ENCODE measurements at places on chromosomes 13 and 19.

GRCh38 chr13:109309625-109310363, 476.6 kb downstream of the IRS2 start:
- no peak for DNase-seq

GRCh38 chr19:48819366-48819816, 8.6 kb upstream of the BCAT2 start:
- DNase-seq, result peak; percentile 95

DNA sequence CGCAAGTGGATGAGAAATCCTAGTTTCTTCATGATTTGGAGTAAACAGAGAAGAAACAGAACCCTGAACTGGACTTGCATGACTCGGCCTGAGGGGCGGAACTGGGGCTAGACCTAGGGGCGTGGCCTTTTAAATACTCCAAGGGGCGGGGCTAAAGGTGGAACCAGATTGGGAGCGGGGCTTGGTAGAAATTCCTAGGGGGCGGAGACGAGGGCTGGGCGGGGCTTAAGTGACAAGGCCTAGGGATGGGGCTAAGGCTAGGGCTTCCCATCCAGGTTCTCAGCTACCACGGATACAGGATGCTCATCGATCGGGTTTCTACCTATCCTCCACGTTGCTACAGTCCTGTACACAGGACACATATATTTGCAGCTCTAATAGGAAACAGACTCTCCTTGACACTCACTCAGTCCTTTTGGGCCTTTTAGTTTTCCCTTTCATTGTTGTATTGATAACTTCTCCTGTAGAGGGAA, 372 bp upstream of the ZNF699 start:
- peak; percentile 93 for DNase-seq

- DNase-seq, result no peak
Observed at GRCh38 chr19:47130120-47130588, 481 bp upstream of the SAE1 start.

DNA sequence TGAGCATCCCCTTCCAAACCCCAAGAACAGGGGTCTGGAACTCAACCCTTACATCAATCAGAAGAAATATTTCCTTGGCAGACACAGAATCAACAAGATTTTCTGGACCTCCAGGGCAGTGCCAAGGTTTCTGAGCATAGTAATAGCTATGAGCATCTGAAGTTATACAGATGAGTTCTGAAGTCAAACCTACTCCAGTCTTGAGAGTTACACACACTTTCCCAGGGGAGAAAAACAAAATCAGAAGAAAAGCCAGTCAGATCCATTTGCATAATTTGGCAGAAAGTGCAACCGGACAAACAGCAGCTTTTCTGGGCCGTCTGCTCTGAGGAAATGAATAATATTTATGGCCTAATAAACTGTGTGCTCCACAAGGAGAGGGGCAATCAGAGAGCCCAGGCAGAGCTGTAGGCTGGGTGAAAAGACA, 93.1 kb downstream of the KL start:
- no peak for DNase-seq

- no peak for DNase-seq
Observed at GRCh38 chr13:73531014-73531413, 472.2 kb downstream of the KLF5 start.

DNA sequence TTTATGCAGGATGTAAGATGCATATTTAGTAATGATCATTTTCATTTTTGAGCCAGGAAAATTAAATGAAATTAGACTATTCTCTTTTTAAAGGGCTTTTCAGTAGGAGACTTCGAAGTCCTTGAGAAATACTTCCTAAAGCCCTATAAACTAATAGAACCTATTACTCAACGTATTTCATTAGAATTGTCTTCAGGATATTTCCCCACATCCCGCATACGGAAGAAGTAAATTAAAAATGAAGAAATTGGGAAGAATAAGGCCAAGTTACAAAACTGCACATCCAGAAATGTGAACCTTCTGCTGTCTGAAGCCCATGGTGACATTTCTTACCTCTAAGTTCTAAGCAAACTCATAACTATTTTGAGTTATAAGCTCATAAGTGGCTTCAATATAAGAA, 66.5 kb downstream of the RXFP2 start:
- no peak for DNase-seq

- DNase-seq, result no peak
Observed at GRCh38 chr13:19586904-19587634, 25.7 kb upstream of the TPTE2 start.

GRCh38 chr19:39080431-39080830, 3.7 kb upstream of the ACP7 start:
- no peak for DNase-seq

GRCh38 chr13:48682436-48682835, 28.7 kb downstream of the CYSLTR2 start:
- DNase-seq, result no peak

GRCh38 chr13:113369189-113369588, 5.3 kb upstream of the GRTP1 start:
- DNase-seq, result no peak

DNA sequence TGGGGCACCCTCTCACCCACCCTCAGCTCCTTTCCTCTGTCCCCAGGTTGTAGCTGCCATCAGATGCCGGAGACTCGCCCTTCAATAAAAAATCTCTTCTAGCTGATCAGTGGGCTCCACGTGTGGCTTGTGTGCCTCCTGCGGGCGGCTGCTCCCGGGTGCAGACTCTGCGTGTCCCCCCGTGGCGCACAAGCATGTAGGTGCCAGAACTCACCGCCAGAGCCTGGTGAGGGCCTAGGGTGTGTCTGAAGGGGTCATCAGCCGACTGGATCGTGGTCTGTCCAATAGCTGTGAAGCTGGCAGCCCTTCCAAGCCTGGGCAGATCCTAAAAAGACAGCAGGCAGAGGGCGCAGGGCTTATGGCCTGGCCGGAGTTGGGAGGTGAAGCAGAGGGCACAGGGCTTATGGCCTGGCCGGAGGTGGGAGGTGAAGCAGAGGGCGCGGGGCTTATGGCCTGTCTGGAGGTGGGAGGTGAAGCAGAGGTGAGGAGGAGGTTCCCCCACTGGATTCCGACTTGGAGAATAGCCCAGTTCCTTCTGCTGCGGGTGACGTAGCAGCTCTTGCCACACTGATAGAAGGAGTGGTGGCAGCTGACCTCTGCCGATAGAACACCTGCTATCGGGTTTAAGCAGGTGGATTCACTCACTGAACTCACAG, 11.7 kb downstream of the NOP53 start:
- no peak for DNase-seq

- DNase-seq, result peak; percentile 87
Observed at GRCh38 chr19:53467485-53468262, at the start of gene ZNF813. Gene ZNF813 (plus strand): TSS chr19:53467733. CDS start chr19:53483823, 16,090 bp downstream.

- no peak for DNase-seq
Observed at GRCh38 chr13:73825143-73825542, 309.1 kb downstream of the KLF12 start.

GRCh38 chr13:21694831-21695230, 24.0 kb downstream of the FGF9 start:
- DNase-seq, result no peak

- no peak for DNase-seq
Observed at GRCh38 chr19:2477141-2477710, 1.3 kb downstream of the GADD45B start.

DNA sequence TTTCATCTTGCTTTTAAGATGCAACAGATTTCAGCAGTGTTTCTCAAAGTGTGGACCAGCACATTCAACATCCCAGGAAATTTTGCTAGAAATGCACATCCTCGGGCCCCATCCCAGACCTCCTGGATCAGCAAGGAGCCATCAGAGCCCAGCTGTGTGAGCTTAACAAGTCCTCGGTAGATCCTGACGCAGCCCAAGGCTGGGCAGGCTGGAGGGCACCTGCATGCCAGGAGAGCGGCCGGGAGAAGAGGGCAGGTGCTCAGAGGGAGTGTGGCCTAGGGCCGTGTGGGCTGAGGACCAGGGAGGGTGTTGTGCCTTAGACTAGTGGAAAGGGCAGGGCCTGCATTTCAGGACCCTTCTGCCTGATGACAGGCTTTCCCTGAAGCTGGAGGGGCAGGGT, 2.2 kb upstream of the MCF2L start:
- no peak for DNase-seq

- no peak for DNase-seq
Observed at GRCh38 chr19:13841086-13841961, 35.6 kb upstream of the NANOS3 start.

- no peak for DNase-seq
Observed at GRCh38 chr19:43584484-43584883, 8.9 kb downstream of the PINLYP start.

- peak; percentile 81 for DNase-seq
Observed at GRCh38 chr13:65597839-65598818, 1632.0 kb downstream of the PCDH9 start.

DNA sequence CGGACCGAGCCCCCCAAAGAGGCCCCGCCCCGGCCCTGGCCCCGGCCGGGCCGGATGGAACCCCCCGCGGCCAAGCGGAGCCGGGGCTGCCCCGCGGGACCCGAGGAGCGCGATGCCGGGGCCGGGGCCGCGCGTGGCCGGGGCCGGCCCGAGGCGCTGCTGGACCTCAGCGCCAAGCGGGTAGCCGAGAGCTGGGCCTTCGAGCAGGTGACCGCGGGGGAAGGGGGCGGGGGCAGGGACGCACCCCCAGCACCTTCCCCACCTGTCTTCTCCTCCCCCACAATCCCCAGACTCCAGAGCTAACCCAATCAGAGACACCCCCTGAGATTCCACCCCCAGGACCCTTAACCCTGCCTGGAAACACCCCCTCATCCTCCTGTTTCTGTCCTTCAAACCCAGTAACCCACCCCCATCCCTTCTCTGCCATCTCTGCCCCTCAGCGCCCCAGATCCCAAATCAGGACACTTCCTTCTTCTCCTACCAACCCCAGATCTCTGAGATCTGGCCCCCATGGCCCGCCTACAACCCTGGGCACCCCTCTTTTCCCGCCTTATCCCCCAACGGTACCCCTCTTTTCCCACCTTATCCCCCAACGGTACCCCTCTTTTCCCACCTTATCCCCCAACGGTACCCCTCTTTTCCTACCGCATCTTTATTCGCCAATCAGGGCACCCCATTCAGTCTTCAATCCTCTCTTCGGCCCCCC, 505 bp downstream of the ZSWIM4 start:
- no peak for DNase-seq

Measured in fibroblast of pulmonary artery (primary cell).